Pancreas (tissue), 10 donors: ENCODE measurements at places on chromosomes 6 and 20. TPM values are rescaled to one million over a fixed set of nuclear protein-coding genes. Genes with fewer than 3 reads are reported as not detected.

RHAG gene
- total RNA-seq = not detected

OR12D3 gene
- not detected for total RNA-seq

SYNCRIP gene
- total RNA-seq = 23.3 TPM

MAPK13 gene
- 46.3 TPM for total RNA-seq

NUP43 gene
- 14.4 TPM for total RNA-seq

TSHZ2 gene
- total RNA-seq = 23.5 TPM

PTK6 gene
- 0.87 TPM for total RNA-seq

CTAGE9 gene
- not detected for total RNA-seq

ABHD16B gene
- not detected for total RNA-seq

GSTA2 gene
- 95.4 TPM for total RNA-seq

ADGB gene
- not detected for total RNA-seq

RNGTT gene
- 2.6 TPM for total RNA-seq

CEP250 gene
- 10.7 TPM for total RNA-seq

CYP24A1 gene
- total RNA-seq = not detected

SIM1 gene
- total RNA-seq = 3.8 TPM

MYLK2 gene
- 2.1 TPM for total RNA-seq

CDH4 gene
- 0.38 TPM for total RNA-seq

MOCS1 gene
- total RNA-seq = 8.0 TPM

ZBTB9 gene
- 1.7 TPM for total RNA-seq

CALHM5 gene
- total RNA-seq = 0.31 TPM

GPLD1 gene
- 0.87 TPM for total RNA-seq

HLA-DPA1 gene
- total RNA-seq = 56.1 TPM

DLL1 gene
- 11.6 TPM for total RNA-seq

HLA-DQA2 gene
- 6.0 TPM for total RNA-seq

MMP24 gene
- 2.8 TPM for total RNA-seq

DEFB124 gene
- total RNA-seq = not detected

DDRGK1 gene
- 42.0 TPM for total RNA-seq

TAGAP gene
- total RNA-seq = 2.0 TPM

IDH3B gene
- total RNA-seq = 41.3 TPM

MYMX gene
- total RNA-seq = 3.5 TPM

ZNF334 gene
- total RNA-seq = 3.5 TPM

RBPJL gene
- total RNA-seq = 591 TPM

CSE1L gene
- total RNA-seq = 19.3 TPM

SLC17A3 gene
- not detected for total RNA-seq

MYO6 gene
- total RNA-seq = 19.5 TPM

PSORS1C1 gene
- 0.08 TPM for total RNA-seq

THBD gene
- total RNA-seq = 6.9 TPM

OPRL1 gene
- 0.87 TPM for total RNA-seq

NNAT gene
- total RNA-seq = 1.0 TPM

ZSCAN23 gene
- 1.1 TPM for total RNA-seq

UST gene
- total RNA-seq = 6.7 TPM

PLCB4 gene
- total RNA-seq = 2.9 TPM

SLC22A7 gene
- total RNA-seq = not detected

CNR1 gene
- total RNA-seq = 0.76 TPM

ZNF311 gene
- total RNA-seq = 0.32 TPM

ISM1 gene
- total RNA-seq = 2.5 TPM

DDX43 gene
- 0.31 TPM for total RNA-seq

ABHD16A gene
- 18.8 TPM for total RNA-seq

RPN2 gene
- 117 TPM for total RNA-seq

CYP21A2 gene
- total RNA-seq = 0.35 TPM

HRH3 gene
- total RNA-seq = not detected

FAM229B gene
- total RNA-seq = 4.6 TPM
